Activated CD4-positive, CD25-positive, alpha-beta regulatory T cell (primary cell): ENCODE measurements at places on chromosomes 2 and 18.
A peak's percentile ranks its signal among the peaks of the same experiment; 100 is the strongest.

DNA sequence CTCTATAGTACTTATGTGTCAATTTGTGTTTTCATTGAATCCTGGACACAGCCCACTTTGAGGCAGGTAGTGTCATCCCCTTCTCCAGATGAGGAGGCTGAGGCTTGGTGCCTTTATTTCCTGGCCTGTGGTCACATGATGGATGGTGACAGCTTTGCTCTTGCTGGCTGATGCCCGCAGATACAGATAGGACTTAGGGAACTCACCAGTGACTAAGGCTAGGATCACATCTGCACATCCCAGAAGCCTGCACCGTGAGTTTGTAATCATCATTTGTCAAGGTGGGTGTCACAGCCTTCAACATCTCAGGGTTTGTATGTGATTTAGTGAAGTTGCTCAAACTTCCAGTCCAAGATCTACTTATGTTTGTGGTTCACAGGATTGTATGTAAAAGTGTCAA is 295.1 kb upstream of the RAB12 start:
- DNase-seq = no peak

GRCh38 chr18:68623342-68623741 is 91.6 kb downstream of the TMX3 start:
- DNase-seq = no peak

GRCh38 chr18:22839340-22839821 is 93.7 kb upstream of the RBBP8 start:
- no peak for DNase-seq

DNA sequence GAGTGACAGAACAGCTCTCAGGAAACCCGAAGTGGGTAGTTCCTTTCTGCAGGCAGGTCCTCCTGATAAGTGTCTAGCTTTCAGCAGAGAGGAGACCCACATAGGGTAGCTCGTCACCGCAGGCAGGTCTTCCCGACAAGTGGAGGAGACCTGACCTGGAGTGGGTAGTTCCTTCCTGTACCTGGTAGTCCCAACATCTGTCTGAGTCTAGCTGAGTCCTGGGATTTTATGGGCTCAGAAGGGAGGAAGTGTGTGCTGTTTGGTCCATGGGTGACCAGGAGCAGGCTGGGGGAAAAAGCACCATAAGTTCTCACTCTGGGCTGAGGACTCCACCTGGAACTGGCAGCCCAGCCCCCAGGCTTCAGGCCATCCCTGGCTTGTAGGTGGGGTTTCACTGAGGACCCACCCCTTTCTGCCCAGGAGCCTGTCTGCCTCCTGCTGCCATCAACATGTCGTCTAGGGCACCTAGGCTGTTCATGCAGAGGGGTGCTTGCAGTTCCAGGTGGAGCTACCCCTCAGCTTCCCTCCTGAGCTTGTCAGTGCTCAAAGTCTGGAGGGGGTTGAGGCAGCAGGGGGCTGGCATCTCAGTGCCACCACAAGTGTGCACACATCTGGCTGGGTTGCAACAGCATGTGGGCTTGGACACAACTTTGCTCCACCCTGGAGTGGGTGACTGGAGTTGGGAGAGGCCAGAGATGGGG is 9.4 kb downstream of the DYSF start:
- DNase-seq = no peak

DNA sequence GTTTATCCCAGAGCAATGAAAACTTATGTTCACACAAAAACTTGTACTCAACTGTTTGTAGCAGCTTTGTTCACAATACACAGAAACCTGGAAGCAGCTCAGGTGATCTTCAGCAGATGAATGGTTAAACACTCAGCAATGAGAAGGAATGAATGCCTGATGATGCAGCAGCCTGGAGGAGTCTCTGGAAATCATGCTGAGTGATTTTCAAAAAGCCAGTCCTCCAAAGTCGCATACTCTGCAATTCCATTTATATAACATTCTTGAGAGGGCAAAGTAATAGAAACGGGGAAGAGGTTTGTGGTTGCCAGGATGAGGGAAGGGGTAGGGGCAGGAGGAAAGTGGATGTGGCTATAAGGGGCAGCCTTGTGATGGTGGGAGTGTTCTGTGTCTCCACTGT is 108.1 kb downstream of the CTIF start:
- DNase-seq = no peak

DNA sequence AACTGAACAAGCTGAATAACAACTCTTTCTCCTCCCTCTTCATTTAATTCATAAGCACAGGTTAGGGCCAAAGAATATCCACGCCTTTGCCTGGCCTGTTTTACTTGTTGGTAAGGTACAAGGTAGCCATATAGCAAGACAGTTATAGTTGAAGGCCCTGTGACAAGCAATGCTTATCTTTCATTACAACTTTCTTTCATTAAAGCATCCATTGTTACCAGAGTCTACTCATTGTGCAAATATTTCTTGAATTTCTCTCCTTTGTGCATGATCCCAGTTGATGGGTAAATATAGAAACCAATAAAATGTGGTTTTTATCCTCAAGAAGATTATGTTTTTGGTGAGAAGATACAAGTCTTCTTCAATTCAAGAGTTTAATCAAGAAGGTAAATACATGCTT is 140.2 kb downstream of the UBE2E3 start:
- no peak for DNase-seq

DNA sequence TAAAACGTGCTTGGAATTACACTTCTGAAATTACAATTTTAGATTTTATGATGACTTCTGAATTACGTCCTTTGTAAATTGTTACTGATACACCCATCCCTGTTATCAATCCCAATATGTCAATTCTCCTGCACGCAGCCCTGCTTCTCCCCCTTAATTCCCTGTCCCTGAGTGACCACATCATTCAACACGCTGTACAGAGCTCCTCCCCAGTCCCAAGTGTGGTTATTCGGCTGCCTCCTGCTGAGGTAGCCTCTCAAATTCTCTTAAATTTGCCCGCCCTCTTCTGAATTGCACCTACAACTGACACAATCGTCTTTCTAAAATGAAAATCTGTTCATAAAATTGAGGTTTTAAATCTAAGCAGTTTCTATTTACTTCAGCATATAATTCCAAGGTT is 10.1 kb downstream of the SERPINB8 start:
- DNase-seq = no peak

- DNase-seq = peak; percentile 29
Observed at GRCh38 chr18:62420513-62421209, 95.6 kb downstream of the TNFRSF11A start.

GRCh38 chr2:165609672-165610071 is 140.2 kb downstream of the CSRNP3 start:
- no peak for DNase-seq

GRCh38 chr2:239147376-239147775 is 253.4 kb downstream of the HDAC4 start:
- no peak for DNase-seq

GRCh38 chr2:27855476-27855875 is 34.7 kb downstream of the RBKS start:
- no peak for DNase-seq

DNA sequence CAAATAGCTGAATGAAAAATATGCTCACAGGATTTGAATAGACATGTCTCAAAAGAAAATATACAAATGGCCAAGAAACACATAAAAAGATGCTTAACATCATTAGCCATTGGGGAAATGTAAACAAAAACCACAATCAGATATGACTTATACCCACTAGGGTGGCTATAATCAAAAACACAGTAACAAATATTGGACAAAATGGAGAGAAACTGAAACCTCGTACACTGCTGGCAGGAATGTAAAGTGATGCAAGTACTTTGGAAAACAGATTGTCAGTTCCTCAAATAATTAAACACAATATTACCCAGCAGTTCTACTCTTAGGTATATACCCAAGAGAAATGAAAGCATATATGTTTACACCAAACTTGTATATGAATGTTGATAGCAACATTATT is 213.0 kb downstream of the PHLPP1 start:
- no peak for DNase-seq

DNA sequence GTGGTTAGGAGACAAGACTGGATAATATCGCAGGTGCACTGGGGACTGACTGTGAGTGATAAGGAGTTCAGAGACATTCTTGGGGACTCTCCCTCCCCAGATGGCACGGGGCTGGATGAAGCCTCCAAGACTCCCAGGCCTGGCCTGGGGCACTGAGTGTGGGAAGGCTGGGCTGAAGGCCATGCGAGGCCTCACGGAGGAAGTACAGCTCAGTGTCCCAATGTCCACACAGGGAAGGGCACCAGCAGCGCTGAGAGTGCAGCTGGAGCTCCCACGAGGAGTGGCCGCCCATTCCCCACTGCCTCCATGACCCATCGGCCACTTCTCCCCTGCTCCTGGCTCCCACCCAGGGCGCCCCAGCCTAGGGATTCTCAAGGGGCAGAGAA is 6.5 kb downstream of the MFSD2B start:
- DNase-seq = no peak

DNA sequence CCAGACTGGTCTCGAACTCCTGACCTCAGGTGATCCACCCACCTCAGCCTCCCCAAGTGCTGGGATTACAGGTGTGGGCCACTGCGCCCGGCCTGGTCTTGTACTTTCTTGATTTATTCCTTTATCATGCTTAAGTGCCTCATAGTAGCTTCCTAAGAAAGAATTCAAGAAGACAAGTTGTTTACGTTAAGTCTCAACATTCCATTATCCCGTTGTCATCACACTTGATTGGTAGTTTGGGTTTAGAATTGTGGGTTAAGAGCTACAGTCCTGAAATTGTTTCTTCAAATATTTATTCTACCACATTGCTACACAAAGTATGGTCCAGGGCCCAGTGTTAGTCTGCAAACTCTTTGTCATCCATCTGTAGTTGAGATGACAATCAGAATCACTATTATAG is 194.0 kb downstream of the VWC2L start:
- no peak for DNase-seq

DNA sequence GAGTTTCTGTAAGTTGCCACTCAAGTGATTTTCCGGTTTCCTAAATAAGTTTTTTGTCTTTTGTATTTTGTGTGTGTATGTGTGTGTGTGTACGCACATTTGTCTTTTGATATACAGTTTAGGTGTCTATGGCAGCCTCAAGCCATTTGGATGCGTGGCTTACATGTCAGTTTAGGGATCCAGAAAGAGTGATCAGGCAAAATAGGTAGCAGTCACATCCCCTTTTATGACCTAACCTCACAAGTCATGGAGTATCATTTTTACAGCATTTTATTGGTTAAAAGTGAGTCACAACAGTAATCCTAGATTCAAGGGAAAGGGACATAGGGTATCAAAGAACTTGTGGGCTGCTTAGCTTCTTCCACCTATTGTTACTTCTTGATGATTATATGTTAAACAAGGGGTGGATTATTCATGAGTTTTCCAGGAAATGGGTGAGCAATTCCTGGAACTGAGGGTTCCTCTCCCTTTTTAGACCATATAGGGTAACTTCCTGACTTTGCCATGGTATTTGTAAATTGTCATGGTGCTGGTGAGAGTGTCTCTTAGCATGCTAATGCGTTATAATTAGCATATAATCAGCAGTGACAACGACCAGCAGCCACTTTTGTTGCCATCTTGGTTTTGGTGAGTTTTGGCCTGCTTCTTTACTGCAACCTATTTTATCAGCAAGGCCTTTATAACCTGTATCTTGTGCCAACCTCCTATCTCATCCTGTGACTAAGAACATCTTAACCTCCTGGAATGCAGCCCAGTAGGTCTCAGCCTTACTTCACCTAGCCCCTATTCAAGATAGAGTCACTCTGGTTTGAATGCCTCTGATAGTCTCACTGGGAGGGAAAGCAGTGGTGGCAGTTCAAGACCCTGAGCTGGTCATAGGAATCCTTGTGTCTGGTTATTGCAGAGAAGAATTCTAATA is 8.6 kb upstream of the SOCS6 start:
- DNase-seq = no peak

DNA sequence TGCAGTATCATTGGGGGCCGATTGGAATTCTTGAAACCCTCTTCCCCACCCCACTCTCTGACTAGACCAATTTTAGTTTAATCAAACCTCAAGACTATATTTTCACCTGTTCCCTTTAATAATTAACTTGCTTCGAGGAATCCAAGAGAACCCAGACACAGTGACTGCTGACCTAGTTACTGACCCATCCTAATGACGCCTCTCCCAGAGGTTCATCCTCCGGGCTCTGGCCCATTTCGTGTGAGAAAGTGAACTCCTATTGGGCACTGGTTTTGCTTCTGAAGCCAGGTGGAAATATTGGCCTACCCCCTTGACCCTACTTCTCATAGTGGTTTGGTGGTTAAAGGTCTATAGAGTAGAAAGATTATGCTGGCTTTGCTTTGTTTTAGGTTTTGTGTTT is 39.9 kb downstream of the RPL37A start:
- DNase-seq = no peak

- DNase-seq = no peak
Observed at GRCh38 chr2:40421631-40422297, 30.1 kb downstream of the SLC8A1 start.

DNA sequence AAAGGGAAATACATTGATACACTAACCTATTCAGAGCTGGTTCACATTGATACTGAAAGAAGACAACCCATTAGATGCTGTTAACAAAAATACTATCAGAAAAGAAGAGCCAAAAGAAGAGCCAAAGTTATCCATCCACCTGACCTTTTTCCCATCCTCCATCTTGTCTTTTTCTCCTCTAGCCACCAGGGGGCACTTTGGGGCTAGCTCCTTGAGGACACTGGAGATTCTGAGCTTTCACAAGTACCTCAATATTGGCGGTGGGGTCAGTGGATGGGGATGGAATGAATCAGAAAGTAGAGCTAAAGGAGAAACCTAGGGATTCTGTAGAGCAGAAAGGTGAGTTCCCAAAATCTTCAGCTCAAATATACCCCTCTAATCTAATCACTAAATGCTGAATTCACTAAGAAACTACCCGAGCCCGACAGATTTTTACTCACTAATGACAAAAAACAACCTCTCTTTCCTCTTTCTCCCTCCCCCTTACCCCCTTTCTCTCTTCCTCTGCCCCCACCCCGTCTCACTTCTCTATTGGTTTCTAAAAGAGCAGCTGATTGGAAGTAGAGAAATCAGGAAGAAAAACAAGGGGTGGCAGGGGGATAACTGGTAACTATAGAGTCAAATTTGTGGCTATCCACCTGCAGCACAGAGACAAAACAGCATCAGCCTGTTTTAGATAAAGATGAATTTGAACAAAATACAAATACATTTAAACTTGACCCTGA is 203.3 kb downstream of the TCF4 start:
- no peak for DNase-seq

GRCh38 chr2:238064376-238064775 is 3.6 kb downstream of the SCLY start:
- DNase-seq = no peak

DNA sequence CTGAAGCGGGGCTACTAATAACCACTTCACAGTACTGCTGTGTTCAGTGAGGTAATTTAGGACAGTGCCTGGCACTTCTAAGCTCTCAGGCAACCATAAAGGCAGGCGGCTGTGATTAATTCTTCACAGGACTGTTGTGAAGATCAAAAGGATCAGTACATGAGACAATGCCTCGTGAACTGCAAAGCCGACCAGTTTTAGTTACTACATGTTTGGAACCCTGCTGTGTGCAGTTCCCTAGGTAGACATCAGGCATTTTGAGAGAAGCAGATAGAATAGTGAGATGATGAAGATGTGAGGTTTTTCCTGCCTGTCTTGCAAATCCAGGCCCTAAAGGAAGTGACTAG is 19.1 kb downstream of the EFHD1 start:
- no peak for DNase-seq
